ENCODE measurements at places on chromosomes 11 and 22.

- no peak for DNase-seq
Observed at GRCh38 chr22:39651053-39651996, 80.8 kb downstream of the CACNA1I start.

DNA sequence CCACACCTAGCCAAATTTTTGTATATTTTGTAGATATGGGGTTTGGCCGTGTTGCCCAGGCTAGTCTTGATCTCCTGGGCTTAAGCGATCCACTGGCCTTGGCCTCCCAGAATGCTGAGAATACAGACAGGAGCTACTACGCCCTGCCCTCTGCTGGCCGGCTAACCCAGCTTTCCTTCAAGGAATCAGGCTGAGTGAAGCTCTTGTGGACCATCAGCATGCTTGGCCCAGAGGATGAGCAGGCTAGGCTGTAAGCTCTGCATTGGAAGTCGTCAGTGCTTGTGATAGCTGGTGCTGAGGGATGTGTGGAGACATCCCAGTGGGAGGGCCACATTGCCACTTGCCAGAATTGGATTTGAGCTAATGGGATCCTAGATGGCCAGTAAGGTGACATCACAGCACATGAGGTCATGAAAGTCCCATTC lies 60.6 kb downstream of the MED15 start:
- no peak for DNase-seq

DNA sequence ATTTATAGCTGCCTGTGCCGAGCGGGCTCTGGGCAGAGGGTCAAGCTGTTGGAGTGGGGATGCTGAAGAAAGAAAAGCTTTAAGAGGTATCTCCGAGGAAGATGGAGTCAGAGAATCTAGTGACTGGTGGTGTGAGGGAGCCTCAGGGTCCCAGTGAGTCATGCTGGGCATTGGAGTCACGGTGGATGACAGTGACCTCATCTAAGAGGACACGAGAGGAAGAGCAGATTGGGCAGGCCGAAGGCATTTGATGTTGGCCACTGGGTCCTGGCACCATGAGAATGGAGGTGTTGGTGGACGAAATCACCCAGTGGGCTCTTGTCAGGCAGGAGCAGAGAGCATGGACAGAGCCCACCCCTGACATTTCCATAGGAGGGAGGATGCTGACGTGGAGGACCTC lies 68.4 kb downstream of the TBC1D22A start:
- no peak for DNase-seq

GRCh38 chr11:12141283-12141682 lies 30.9 kb downstream of the MICAL2 start:
- DNase-seq = no peak

GRCh38 chr11:66015936-66016792 lies 4.4 kb downstream of the CST6 start:
- no peak for DNase-seq

- DNase-seq = no peak
Observed at GRCh38 chr22:50576070-50576469, 2.2 kb downstream of the CPT1B start.

DNA sequence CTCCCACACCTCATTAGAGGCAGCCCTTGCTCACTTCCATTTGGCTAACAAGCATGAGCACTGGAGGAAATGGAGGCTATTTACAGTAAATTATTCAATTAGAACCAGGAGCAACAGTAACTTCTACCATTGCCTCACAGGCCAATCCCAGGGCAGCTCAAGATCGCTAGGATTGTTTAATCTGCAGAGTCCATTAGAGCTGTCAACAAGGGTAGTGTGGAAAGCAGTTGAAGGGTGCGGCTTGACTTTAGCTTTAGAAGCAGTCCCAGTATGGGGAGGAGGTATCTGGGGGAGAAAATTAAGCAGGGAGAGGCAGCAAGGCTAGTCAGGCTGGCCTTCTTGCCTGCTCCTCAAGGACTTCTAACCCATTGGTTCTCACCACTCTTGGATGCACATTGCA lies 38.3 kb upstream of the CYP2R1 start:
- no peak for DNase-seq

DNA sequence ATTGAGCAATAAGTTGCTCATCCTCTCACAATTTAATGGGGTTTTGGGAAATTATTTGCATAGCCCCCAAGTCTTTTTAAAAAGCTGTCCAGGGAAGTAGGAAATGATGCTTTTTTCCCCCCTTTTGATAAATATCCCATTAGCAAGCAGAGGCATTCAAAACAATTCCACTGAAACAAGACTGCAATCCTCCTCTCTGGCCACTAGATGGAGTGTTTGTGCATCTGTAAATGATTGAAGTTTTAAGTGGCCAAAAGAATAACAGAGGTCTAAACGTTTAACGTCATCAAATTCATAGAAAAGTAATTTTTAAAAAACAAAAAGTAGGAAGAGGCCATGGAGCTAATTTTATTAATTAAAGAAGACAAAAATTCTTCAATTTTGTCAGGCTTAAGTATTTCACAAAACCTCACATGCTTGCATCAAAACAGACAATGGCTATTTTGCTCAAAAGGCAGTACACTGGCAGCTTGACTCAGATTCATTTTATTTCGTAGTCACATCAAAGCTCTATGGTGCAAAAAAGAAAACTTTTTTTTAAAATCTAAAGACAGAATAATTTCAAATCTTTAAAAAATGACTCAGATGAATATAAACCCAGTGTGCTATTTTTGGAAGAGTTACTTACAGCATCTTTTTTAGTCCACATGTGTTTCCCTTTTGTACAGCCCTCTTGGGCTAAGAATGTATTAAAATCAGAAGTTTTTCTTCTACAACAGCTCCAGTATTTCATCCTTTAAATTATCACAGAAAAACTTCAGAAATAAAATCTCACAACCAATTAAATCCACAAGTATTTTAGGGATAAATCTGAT lies 17.8 kb downstream of the CHORDC1 start:
- no peak for DNase-seq

DNA sequence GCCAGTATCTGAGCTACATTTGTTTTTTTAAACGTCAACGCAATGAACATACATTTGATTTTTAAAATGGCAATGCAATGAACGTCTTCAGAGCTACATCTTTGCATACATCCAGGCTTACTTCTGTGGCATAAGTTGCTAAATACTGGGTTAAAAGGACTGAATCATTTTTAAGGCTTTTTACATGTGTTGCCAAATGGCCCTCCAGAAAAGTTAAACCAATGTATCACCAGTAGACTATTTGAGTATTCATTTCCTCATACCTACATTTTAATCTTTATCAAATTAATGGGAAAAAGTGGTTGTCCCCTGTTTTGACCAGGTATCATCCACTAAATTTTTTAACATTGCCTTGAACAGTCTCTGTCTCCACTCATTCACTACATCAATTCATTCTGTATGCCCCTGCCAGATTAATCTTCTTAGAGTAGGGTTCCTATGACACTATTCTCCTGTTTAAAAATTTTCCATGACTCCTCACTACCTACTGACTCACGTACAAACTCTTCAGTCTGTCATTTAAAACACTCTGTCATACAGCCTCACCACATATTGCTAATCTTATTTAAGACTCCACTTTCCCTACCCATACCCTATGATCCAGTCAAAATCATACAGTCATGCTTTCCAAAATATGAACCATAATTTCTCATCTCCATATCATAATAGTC lies 12.4 kb upstream of the PRRG4 start:
- no peak for DNase-seq

GRCh38 chr11:71181566-71181965 lies 70.8 kb downstream of the SHANK2 start:
- DNase-seq = no peak

DNA sequence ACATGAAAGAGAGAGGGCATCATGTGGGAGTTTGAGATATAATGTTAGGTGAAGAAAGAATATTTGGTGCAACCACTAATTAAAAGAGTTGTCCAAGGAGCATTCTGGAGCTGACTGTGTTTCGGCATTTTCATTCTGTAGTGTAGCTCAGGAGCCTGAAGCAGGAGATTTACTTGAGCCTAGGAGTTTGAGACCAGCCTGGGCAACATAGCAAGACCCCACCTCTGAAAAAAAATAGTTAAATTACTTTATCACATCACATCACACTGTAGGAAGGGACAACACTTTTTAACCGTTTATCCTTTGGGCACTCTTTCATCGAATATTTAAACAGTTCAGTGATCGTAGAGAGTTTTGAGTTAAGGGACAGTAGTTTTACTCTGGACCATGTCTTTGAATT lies 50.3 kb upstream of the SLC25A18 start:
- DNase-seq = no peak

- DNase-seq = no peak
Observed at GRCh38 chr11:21912285-21912684, 280.6 kb upstream of the ANO5 start.

DNA sequence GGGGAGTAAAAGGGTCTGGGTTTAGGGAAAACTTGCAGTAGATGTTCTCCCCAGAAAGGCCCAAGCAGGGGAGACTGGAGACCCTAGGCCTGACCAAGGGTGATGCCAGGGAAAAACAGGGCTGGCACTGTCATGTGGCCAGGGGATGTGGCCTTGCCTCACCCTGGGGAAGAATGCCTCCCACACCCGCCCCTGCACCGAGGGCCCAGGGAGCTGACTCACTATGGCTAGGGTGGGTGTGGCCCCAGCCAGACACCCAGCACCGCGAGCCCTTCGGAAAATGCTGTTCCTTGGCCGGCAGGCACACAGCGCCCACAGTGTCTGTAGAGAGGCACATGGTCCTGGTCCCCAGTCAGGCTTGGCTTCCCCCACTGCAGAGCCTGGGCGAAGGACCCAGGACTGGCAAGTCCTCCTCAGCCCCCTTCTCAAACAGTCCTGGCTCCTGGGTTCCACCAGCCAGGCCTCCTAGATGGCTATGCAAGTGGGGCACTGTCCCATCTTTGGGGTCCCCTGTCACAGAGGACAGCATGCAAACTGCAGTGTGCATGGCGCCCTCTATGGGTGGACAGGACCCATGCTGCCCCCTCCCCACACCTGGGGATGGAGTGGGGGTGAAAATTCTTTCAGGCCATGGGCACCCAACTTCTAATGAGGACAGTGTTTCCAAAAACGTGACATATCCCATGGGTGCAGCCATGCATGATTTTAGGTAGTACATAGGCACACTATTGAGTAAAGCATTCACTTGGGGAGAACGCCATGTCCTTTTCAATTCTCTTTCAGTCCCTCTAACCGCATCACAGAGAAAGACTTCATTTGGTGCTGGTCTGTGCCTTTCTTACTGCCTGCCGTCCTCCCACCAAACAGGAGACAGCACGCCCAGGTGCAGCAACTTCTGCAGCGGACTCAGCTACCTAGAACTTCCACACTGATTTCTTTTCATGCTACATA lies 15.2 kb downstream of the TMPRSS5 start:
- no peak for DNase-seq

DNA sequence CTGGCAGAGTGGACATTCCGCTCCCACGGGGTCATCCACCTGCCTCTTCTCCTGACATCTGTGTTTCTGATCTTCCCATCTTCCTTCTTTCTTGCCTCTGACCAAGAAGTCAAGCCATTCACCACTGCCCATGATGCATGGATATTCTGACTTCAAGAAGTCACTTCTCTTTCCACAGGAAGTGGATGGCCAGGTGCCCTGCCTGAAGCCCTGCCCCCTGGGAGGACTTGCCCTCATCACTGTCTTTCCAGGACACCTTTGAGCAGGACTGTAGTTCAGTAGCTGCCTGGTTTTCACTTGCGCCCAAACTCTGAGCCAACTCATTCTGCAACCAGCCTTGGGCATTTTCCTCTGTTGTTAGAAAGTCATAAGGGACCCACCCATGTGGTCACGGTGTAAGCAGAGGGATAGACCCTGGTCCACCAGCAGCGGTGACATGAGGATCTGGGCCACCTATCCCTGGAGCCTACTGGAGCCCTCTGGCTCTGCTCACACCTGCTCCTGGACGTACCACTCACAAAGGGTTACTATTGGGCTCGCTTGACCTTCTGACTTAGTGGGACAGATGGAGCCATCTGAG lies 6.9 kb downstream of the CYTH4 start:
- DNase-seq = no peak

DNA sequence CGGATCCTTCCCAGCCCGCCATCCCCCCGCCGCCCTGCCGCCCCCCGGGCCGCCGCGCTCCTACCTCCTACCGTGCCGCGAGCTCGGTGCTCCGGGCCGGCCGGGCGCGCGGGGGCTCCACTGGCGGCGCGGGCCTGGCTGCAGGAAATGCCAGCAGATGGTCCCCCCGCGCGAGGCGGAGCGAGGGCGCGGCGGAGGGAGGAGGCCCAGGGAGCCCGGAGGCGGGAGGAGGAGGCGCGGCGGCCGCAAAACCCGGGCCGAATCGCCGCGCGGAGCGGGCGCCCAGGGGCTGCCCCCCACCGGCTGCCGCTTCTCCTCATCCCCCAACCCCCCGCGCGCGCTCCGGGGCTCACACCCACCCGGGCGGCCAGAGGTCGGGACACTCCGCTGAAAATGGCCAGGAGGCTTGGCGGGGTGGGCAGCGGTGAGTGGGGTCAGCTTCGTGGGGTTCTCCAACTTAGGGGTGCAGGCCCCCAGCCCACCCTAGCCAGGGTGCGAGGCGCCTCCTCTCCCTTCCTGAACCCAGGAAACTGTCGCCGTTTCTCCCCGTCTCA lies at the start of gene OSBPL5:
Gene OSBPL5 (minus strand): TSS at position 159 of the 554 bp plus-strand sequence. CDS start 36,162 bp downstream, outside the sequence.
- no peak for DNase-seq

DNA sequence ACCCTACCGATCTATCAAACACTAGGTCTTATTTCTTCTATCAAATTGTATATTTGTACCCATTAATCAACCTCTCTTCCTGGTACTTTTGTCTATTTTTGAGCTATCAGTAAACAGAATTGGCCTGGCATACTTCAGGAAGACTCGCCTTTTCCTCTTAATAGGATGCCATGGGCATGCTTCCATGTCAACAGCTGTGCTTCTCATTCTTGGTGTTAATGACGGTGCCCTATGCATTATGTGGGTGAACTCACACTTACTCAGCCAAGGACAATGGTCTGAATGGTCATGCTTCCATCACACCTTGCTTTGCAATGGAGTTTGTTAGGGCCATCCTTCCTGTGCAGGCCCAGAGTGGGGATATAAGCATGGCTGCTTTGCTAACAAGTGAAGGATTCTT lies 521.8 kb downstream of the MIAT start:
- no peak for DNase-seq
